Type B pancreatic cell (in vitro differentiated cells): ENCODE measurements at places on chromosomes 13 and 19. TPM values are rescaled to one million over a fixed set of nuclear protein-coding genes. Genes with fewer than 3 reads are reported as not detected.
A peak's percentile ranks its signal among the peaks of the same experiment; 100 is the strongest.

DNA sequence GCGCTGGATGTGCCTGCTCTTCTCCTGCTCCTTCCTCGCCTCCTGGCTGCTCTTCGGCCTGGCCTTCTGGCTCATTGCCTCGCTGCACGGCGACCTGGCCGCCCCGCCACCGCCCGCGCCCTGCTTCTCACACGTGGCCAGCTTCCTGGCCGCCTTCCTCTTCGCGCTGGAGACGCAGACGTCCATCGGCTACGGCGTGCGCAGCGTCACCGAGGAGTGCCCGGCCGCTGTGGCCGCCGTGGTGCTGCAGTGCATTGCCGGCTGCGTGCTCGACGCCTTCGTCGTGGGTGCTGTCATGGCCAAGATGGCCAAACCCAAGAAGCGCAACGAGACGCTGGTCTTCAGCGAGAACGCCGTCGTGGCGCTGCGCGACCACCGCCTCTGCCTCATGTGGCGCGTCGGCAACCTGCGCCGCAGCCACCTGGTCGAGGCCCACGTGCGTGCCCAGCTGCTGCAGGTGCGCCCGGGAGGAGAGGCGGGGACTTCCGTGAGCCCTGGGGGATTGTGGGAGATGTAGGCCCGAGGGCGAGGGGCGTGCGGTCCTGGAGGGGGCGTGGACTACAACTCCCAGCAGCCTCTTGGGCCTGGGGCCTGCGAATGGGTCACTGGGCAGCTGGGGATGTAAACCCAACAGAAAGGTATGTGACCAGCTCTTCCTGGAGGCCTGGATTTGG is 6.7 kb downstream of the KCNJ14 start:
- no peaks in the 10 kb centered on the region for H3K36me3 ChIP-seq
- no peak for DNase-seq
- H3K4me3 ChIP-seq, result no peak overlapping the region
- H3K27ac ChIP-seq, result no peak overlapping the region

DNA sequence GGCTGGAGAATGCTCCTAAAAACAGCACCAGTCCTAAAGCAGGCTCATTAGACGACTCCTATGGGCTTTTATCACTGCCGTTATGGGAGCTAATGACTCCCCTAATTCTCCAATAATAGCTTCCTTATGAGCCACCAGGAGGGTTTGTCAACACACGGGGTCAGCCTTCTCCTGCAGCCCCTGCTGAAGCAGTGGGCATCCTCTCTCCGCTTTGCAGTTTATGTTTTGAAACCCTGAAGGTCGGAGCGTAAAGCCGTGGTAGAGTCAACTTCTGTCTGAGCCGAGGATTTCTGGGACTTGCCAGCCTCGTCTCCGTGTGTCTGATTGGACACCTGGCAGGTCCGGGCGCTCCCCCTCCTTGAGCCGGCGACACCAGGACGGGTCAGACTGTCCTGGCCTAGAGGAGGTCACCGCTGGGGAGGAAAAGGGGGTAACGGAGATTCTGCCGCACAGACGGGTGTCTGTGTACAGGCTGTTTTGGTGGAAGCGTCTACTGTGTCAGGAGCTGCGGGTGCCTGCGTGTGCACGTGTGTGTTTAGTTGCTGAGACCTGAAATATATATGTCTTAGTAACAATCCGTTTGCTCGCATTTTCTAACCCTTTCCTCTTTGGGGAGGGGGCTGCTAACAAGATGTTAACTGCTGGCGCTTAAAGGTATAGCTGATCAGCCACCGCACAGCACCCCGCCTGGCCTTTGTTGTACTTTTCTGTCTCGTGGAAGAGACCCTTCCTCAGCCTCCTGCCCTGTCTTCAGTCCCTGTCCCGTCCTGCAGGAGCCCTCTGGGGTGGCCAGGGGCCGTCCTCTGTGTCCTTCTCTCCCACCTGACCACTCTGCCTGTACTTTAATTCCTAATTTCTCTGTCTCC is 1.9 kb downstream of the KDM4B start:
- no peaks in the 10 kb centered on the region for H3K36me3 ChIP-seq
- peak overlapping the region; percentile 92 for H3K27ac ChIP-seq
- peak overlapping the region; percentile 93 for H3K4me3 ChIP-seq
- DNase-seq, result no peak
- peaks cover 38% of the 10 kb centered on the region for H3K4me1 ChIP-seq

Gene CYP4F8
- not detected in 2 replicates for total RNA-seq

DNA sequence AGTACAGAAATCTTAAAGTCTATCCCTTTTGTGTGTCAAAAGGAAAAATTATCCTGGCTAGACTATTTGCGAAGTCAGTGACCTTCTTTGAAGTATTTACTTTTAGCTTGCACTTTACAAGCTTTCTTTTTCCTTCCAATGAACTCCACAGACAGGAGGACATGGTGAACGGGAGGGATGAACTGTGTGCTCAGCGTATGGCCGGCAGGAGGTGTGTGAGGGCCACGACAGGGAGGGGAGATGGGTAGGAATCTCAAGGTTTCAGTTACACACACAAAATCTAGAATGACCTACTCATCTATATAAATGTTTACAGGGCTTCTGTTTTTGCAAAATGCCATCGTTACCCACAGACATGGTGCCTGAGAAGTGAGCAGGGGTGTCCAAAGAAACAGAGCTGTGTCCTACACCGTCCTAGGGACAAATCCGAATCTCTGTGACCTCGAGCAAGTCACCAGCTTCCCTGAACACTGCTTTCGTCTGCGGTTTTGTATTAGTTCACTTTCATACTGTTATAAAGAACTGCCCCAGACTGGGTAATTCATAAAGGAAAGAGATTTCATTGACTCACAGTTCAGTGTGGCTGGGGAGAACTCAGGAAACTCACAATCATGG is 537.2 kb downstream of the LIG4 start:
- no peaks in the 10 kb centered on the region for H3K4me1 ChIP-seq
- no peak overlapping the region for H3K4me3 ChIP-seq
- no peaks in the 10 kb centered on the region for H3K27me3 ChIP-seq
- H3K27ac ChIP-seq, result no peak overlapping the region
- no peaks in the 10 kb centered on the region for H3K36me3 ChIP-seq
- no peak for DNase-seq

DNA sequence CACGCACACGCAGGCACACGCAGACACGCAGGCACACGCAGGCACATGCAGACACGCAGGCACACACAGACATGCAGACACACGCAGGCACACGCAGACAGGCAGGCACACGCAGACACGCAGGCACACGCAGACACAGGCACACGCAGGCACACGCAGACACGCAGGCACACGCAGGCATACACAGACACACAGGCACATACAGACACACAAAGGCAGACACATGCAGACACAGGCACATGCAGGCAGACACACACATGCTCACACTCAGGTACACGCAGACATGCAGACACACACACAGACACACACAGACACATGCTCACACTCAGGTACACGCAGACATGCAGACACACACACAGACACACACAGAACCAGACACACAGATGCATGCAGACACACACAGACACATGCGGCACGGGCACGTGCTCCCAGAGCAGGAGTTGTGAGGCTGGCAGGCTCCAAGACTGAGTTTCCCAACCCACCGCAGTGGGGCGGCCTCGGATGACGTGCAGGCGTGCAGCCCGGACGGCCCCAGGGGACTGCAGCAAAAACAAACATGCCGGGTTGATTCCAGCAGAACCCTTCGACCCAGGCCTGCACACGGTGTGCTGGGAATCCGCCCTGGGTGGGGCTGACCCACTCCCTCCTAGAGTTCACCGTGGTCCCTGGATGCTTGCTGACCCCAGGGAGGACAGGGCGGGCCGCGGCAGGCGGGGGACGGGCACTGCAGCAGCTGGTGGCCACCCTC is 100.0 kb downstream of the GADD45B start:
- H3K36me3 ChIP-seq, result no peaks in the 10 kb centered on the region
- no peaks in the 10 kb centered on the region for H3K27me3 ChIP-seq
- H3K4me3 ChIP-seq, result no peak overlapping the region
- DNase-seq, result no peak
- peak overlapping the region; percentile 74 for H3K27ac ChIP-seq
- peaks cover 8% of the 10 kb centered on the region for H3K4me1 ChIP-seq

Gene NKPD1
- total RNA-seq, result 0.56 and 1.3 TPM in 2 replicates
